Transverse colon (tissue), 4 donors: ENCODE measurements at places on chromosomes 6 and 20. TPM values are rescaled to one million over a fixed set of nuclear protein-coding genes. Genes with fewer than 3 reads are reported as not detected.
A peak's percentile ranks its signal among the peaks of the same experiment; 100 is the strongest.

DNA sequence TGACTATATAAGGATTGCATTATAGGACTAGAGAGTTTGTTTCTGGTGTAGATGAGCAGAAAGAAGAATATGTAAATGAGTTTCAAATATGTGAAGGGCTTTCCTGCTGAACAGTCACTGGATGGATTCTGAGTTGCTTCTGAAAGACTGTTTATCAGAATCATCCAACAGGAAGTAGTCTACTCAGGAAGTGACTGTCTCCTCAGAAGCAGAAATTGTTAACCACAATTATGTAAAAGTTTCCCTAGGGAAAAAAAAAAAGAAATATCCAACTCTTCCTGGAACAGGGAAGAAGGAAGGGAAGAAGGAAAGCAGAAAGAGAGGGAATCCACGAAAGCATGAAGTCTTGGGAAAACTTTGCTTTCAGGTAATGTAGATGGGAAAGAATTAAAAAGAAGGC, 138.9 kb downstream of the TENT5A start:
- no peak for DNase-seq

C6orf58 gene
- total RNA-seq: not detected

TRIM40 gene
- 14.8 TPM for total RNA-seq

- DNase-seq: no peak
These were observed 148.3 kb downstream of the TFAP2B start for GRCh38 chr6:50966986-50967385.

DNA sequence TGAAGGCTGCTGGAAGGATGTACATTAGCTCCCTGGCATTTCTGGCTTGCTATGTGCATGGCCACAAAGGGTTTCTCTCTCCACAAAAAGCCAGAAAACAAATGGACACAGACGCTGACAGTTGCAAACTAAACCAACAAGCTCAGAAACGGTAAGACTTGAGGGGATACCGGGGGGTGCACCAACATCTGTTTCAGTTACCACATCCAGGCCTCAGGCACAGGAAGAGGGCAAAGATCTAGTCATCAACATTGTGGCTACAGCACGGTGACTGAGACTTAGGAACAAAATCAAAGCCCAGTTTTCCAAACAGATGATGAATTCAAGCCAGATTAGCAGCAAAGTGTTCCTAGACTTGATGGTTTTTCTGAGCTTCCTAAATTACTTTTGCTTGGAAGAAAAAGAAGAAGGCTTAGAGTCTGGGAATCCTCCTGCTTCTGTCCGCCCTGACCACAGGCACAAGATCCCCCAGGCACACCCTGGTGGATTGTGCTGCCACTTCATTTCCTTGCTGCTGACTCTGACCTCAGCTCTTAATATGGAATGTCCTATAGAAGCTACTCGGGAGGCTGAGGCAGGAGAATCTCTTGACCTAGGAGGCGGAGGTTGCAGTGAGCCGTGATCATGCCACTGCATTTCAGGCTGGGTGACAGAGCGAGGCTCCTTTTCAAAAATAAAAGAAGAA, 54.2 kb upstream of the ADGRF1 start:
- no peak for DNase-seq

DNA sequence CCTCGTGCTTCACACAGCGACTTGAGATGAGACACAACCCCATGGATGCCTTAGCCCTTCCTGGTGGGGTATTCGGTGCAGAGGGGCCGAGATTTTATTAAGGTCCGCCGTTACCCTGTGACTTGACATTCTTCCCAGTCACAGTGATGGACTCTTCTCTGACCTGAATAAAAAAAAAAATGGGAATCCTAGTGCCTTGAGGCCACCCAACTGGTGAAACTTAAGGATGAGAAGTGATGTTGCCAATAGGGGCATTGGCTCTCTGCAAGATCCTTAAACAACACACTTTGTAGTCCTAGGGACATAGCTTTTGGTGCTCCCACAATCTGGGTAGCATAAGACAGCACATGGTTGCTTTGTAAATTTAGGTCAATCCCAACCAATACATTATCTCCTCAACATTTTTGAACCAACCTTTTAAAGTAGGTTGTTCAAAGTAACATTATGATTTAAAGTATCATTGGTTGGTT, 814 bp upstream of the ADNP start:
- DNase-seq: no peak

SH3BGRL2 gene
- 101 TPM for total RNA-seq

DNA sequence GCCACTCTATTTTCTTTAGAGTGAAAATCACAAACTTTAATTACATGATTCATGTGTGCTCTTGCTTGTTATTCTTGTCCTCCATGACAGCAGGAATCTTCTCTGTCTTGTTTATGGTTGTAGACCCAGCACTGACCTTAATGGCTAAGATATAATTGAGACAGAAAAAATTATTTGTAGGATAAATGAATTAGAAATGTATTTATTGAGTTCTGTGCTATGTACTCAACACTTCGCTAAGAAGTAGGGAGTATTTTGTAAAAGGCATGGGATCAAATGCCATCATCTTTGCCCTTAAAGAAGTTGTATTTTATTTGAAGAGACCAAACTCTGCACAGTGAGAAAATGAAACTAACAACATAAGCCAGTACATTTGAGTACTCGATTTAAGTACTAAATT, 71.2 kb downstream of the CBLN4 start:
- no peak for DNase-seq

PRR18 gene
- not detected for total RNA-seq

PCSK2 gene
- 1.4 TPM for total RNA-seq

GRCh38 chr20:64236137-64237088, 19.1 kb upstream of the PCMTD2 start:
- no peak for DNase-seq

ADGRG6 gene
- 75.2 TPM for total RNA-seq

GRCh38 chr6:4164456-4164855, 29.1 kb upstream of the ECI2 start:
- no peak for DNase-seq

ROS1 gene
- 4.1 TPM for total RNA-seq

NHLRC1 gene
- total RNA-seq: not detected

SIRPD gene
- total RNA-seq: not detected

DNA sequence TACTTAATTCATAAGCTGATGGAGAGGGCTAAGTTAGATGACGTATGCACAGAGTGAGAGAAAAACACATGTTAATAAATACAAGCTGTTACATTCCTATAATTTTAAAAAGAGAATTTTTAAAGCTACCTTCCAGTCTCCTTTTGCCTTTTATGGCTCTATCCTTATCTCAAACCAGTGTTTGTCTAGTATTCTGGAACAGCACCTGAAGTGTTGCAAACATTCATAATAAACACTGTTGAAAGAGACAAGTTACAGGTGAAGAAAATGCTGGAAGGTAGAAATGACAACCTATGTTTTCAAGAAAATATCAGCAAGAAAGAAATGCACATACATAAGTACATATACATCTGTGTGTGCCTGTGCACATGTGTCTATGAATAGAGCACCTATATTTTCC, 409.1 kb downstream of the PKHD1 start:
- DNase-seq: no peak

DNA sequence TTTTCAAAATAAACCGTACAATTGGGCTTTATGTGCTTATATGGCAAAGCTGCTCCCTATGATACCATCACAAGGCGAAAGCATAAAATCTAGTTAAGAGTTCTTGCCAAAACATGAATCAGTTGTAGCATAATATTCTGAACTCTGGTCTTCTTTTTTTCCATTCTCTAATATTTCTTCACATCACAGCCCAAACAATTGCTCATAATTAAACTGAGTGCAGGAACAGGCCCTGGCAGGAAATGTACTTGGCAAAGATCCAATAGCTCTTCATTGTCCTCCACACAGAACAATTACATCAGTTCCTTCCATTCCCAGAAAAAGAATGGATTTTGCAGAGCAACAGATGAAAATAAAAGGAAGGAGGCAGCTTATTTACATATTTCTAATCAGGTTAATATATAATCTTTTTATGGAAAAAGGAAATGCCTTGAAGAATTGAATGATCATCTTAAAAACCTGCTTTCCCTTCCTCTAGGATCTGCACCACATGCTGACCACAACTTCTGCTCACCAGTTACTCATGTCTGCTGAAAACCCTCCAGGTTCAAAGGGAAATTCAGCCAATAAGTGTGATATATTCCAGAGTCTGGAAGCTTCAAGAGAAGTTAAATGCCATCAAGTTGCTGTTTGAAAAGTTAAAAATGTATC, 123.3 kb upstream of the COL21A1 start:
- peak; percentile 28 for DNase-seq

RRBP1 gene
- 219 TPM for total RNA-seq

DNA sequence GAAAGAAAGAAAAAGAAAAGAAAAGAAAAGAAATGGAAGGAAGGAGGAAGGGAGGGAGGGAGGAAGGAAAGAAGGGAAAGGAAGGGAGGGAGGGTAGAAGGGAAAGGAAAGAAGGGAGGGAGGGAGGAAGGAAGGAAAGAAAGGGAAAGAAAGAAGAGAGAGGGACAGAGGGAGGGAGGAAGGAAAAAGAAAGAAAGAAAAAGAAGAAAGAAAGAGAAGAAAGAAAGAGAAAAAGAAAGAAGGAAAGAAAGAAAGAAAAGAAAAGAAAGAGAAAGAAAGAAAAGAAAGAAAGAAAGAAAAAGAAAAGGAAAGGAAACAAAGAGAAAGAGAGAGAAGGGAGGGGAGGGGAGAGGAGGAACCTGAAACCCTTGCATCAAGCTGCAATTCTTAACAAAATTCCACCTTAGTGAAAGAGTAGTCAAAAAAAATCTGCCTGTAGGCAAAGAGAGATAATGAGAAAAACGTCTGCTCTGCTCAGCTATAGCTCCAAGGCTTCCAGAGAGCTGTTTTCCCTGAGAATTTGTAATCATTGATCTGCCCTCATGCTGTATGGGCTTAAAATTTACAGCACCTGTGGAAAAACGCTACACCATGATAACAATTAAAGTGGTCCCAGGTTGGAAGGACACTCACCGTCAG, 16.7 kb upstream of the MYCT1 start:
- DNase-seq: no peak

DAAM2 gene
- total RNA-seq: 15.7 TPM

GRCh38 chr6:53361549-53362031, 12.8 kb upstream of the ELOVL5 start:
- DNase-seq: no peak

- no peak for DNase-seq
These were observed 62.9 kb downstream of the CDH26 start for GRCh38 chr20:60021104-60021503.

ADAT2 gene
- 8.5 TPM for total RNA-seq

- DNase-seq: no peak
These were observed 14.6 kb upstream of the CST3 start for GRCh38 chr20:23652371-23652770.

- DNase-seq: no peak
These were observed 54.0 kb downstream of the IL20RA start for GRCh38 chr6:136990754-136991153.

GRCh38 chr20:43514648-43514999, 7.1 kb downstream of the L3MBTL1 start:
- no peak for DNase-seq

DNA sequence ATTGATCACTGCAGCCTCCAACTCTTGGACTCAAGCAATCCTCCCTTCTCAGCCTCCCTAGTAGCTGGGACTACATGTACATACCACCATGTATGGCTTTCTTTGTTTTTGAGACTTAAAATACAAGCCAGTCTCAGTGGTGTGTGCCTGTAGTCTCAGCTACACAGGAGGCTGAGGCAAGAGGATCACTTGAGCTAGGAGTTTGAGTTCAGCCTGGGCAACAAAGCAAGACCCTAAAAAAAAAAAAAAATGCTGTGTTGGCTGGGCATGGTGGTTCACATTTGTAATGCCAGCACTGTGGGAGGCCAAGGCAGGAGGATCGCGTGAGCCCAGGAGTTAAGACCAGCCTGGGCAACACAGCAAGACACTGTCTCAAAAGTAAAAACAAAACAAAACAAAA, 51.7 kb downstream of the UBR2 start:
- DNase-seq: no peak

GRCh38 chr20:49677777-49678758, 35.6 kb downstream of the B4GALT5 start:
- no peak for DNase-seq

- DNase-seq: no peak
These were observed 45.6 kb downstream of the CENPW start for GRCh38 chr6:126385536-126385935.

DNA sequence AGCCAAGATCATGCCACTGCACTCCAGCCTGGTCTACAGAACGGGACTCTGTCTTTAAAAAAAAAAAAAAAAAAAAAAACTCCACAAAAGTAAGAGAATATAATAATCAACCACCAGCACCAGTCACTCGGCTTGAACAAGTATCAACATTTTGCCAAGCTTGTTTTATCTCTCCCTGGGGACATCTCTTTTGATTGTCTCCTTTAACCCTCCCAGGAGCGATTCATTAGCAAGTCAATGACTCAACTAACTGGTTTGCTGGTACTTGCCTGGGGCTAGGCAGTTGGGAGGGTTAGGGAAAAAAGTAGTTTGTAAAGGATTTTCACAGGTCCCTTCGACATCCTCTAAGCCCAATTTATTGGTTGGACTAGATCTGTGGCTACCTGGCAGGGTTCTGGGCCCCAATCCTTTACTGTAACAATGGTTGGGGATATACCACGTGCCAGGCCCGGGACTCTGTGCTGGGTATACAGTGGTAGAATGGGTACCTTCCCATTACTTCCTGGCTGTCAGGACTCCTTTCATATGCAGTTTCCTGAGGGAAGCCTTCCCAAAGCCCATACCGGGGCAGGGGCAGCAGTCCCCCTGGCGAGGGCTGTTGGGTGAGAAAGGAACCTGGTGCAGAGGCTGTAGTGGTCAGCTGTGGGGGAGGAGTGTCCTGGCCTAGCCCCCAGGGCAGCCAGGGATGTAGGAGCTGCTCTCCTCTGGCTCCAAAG, 12.2 kb downstream of the TGIF2 start:
- DNase-seq: no peak

DNA sequence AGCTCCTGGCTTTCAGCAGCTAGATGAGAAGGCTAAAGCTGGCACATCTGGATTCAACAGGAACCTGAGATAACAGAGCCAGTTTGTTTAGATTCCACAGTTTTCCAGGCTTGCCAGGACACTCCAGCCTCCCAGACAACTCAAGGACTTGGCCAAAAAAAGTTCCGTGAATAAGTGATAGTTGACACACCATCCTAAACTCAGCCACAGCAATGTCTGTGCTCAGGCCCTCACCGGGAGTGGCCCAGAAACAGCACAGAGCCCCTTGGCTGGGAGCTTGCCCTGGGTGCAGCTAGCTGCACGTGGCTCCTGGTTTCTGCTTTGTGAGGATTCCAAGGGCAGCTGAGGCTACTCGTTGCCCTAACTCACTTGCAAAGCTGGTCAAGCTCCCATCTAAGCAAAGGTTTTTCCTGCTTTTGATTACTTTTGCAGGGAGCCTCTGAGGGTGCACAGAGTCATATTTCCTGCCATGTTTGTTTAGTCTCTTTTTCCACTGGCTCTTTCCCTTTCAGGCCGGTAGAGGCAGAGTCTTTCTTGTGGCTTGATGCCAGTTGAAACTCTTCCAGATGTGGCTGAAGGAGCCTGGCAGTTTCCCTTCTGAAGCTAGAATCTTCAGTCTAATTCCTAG, 118.3 kb upstream of the ECI2 start:
- DNase-seq: no peak

DCBLD1 gene
- total RNA-seq: 19.4 TPM
